ENCODE measurements at places on chromosomes 1 and 21.

DNA sequence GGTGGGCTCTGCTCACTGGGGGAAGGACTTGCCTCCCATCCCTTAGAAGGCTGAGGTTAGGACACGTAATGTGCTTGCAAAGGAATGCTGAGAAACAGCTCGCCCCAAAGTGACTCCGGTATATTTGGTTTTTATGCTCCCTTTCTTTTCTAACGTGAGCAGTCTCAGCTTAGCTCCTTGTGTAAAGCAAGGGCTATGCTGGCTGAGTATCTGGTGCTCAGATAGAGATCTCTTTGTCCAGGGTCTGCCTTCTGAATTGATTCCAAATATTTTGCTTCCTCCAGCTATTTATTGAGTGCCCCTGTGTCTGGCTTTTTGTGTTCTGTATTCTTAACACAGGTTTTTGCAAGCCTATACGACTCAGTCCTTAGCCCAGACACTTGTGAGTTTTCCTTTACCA lies 94.5 kb upstream of the ARTN start:
- no peak for DNase-seq

DNA sequence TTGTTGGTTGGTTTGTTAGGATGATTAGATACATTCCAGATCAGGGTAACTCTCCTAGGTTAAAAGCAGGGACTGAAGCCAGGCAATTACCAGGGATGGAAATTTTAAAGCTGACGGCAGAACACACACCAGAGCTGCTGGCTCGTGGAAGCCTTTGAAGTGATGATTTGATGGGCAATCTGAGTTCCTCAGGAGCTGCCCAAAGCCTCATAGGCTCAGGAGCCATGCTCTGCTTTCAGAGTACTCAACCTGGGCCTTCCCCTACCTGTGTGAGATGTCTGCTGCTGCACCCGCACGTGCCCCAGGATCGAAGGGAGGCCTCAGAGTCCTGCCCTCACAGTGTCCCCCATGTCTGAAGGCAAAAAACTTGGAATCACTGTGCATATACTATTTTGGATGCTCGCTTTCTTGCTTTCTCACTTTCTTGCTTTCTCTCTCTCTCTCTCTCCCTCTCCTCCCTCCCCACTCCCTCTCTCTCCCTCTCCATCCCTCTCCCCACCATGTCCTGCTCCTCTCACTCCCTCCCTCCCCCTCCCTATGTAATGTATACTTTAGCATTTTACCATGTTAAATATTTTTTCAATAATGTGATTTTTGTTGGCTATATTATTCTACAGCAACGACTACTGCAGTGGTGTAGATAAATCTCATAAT lies 18.0 kb downstream of the MGST3 start:
- DNase-seq = no peak

DNA sequence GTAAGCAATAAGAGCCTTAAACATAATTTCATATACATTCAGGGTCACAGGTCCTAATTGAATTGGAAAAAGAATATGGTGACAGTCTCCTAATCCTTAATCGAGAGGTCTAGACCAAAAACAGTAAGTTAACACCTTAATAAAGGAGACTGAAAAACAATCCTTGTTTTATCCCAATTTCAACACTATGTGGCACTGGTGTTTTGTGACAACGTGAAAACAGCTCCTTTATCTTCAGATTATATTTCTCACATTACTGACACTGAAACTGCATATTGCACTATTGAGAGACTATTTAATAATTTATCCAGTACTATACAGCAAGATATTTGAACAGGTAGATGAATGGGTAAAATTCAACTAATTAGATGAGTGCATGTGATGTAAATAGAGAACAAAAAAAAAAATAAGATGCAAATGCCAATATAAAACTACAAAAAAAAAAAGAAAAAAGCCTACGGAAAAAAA lies 34.1 kb downstream of the TP53BP2 start:
- no peak for DNase-seq

DNA sequence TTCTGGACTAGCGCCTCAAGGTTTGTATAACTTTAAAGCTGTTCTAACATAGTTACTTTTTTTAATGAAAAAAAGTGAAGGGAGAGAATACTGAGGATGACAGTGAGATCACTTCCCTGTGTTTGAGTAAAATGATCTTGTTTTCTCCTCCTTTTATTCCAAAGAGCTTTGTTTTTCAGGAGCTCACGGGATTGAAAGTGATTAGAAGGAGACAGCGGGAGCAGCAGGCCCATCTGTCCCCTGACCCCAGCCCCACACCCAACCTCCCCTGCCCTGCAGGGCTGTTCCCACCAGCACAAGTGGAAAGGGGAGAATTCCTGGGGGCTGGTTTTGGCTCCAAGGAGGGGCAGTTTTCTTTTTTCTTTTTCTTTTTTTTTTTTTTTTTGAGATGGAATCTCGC lies 2.1 kb upstream of the DNMT3L start:
- no peak for DNase-seq
